ENCODE measurements at places on chromosomes 1 and 21.

- no peak for DNase-seq
Observed at GRCh38 chr1:247281001-247281574, 25.2 kb downstream of the VN1R5 start.

- DNase-seq, result no peak
Observed at GRCh38 chr1:114779722-114780121, 763 bp downstream of the SIKE1 start.

DNA sequence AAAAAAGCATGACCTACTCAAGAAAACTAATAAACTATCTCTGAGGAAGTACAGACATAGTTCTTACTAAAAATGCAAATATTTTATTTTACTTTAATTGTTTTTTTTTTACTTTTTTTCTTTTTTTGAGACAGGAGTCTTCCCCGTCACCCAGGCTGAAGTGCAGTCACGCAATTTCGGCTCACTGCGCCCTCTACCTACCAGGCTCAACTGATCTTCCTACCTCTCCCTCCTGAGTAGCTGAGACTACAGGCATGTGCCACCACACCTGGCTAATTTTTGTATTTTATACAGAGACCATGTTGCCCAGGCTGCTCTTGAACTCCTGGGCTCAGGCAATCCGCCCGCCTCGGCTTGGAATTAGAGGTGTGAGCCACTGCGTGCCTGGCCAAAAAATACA, 1263.1 kb downstream of the KCNT2 start:
- no peak for DNase-seq

GRCh38 chr1:230278376-230278775, 147.8 kb downstream of the PGBD5 start:
- DNase-seq, result no peak

- no peak for DNase-seq
Observed at GRCh38 chr1:69987881-69988280, 217.5 kb downstream of the LRRC40 start.

DNA sequence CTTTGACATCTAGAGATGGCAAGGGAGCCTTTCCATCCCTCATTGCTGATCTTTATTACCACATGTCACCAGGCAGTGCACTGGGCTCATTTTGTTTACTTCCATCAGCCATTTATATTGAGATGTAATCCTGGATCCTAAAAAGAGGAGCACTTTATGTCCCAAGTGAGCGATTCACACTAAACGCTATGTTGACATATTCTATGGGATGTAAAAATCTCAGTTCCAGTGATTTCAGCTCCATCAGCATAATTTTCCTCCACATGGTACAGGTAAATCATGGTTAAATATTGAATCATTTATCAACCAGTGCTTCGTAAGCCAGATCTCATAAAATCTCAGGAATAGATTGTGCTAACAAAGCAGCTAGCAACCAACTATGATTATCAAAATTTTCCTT, 634.8 kb upstream of the PLXNA2 start:
- no peak for DNase-seq

- no peak for DNase-seq
Observed at GRCh38 chr1:147754661-147755060, 5.7 kb downstream of the GJA5 start.

GRCh38 chr1:24727501-24728216, 17.6 kb upstream of the CLIC4 start:
- no peak for DNase-seq

- DNase-seq, result no peak
Observed at GRCh38 chr21:34043333-34043732, 30.0 kb upstream of the MRPS6 start.

GRCh38 chr1:158037866-158038359, 44.5 kb downstream of the KIRREL1 start:
- DNase-seq, result no peak

- no peak for DNase-seq
Observed at GRCh38 chr21:38903690-38904139, 98.0 kb downstream of the ETS2 start.

DNA sequence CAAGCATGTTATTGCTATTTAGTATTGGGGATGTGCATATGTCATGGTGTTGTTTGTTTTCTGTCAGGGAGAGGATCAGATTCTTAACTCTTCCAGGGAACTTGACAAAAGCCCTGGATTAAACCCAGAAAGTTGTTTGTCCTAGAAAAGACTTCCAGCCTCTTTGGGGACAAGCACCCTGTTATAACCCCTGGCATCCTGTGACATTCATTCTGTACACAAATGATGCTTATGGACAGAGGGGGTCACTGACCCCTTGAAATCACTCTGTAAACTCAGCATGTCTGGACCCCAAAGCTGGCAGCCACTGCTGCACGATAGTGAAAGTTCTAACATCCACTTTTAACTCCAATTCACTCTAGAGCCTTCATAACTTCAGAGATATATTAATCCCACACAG, 81.2 kb downstream of the PROX1 start:
- no peak for DNase-seq

DNA sequence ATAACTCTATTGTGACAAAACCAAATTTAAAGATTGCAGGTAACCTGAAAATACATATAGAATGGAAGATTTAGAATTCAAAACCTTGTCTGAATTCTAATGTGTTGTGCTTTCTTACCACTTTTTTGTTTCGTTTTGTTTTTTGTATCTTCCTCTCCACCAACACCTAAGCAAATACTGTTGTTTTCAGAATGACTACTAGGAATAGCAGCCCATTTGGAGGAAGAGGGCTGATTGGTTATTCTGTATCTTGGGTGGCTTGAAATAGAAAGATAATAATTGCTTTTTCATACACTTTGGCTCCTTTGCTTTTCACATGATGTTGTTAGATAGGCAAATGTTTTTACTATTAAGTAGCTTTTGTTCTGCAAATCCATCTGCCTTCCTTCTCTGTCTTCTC, 61.0 kb upstream of the LRRC7 start:
- DNase-seq, result no peak

DNA sequence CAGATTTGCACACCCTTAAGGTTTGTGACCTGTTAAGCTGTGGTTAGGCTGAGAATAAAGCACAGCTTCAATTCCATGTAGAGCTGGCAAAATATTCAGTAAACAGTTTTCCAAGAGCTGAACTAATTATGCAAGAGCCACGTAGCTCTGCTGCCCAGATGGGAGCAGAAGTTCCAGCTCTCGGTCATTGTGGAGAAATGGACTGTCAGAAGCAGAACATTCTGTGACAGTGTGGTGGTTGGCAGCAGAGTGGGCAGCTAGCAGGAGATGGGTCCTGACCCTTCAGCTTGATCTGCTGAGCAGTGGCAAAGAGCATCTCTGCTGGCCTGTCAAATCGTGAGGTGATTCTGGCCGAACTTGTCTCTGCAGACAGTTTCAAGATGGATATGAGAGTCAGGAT, 23.2 kb downstream of the RHOU start:
- no peak for DNase-seq

DNA sequence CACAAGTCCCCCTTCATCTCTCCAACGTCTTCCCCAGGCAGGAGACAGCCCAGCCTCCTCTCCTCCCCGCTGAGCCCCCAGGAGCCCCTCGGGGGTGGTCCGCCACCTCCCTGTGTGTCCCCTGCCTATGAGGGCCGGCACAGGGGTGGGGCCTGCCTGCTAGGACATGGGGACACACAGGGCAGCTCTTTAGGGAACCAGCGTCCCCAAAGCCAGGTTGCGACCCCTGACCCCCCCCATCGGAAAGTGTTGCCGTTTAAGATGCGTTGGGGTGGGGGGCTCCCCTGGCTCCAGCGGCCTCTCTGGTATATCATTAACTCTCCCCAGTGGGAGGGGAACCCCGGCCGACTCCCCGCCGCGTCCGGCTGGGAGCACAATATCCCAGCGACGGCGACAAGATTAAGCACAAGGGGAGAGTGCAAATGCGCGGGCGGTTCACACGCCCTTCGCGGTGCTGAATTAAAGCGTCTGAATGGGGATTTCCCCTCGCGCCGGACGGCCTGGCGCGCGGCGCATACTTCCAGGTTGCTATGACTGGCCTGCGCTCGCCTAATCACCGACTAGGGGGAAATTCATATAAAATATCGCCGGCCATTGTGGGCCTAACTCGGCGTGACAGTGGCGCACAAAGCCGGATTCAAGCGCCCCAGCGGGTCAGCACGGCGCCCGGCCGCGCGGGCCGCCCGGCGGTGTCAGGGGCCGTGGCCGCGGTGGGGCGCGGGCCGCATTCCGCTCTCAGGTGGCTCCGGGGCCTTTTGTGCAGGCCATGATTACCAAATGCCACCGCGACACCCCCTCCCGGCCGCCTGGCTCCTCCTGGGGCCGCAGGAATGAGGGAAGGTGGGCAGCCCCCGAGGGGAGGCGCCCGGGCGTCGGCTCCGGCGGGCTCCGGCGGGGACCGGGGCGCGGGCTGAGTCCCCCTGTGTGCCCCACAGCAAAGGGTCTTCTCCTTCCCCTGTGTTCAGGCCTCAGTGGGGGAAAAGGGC, 30.9 kb downstream of the WNT3A start:
- DNase-seq, result no peak
